Stimulated activated CD4-positive, alpha-beta T cell treated with anti-CD3 and anti-CD28 coated beads, TNF-alpha, amount 100 ng/mL, for 1 hour (primary cell): ENCODE measurements at places on chromosomes 7 and 10.

GRCh38 chr7:28615091-28615490, 202.8 kb downstream of the CREB5 start:
- no peak for DNase-seq

- DNase-seq = no peak
These were observed 957.2 kb downstream of the PCDH15 start for GRCh38 chr10:53843736-53844362.

DNA sequence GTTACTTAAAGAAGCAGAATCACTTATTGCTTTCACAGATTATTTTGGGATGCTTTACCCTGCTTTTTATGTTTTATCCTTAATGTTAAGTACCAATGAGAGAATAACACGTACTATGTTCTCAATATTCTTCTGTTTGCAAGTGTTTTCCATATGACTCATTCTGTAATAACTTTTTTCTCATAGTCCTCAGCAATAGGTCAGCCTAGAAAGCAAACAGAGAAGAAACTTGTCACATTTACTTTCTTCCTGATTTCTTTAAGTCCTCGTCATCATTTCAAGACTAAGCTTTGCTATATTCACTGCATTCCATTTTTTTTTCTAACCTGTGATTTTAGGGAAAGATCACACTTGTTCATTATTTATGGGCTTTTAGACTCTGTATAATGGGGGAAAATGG, 6.8 kb upstream of the AGR2 start:
- no peak for DNase-seq

DNA sequence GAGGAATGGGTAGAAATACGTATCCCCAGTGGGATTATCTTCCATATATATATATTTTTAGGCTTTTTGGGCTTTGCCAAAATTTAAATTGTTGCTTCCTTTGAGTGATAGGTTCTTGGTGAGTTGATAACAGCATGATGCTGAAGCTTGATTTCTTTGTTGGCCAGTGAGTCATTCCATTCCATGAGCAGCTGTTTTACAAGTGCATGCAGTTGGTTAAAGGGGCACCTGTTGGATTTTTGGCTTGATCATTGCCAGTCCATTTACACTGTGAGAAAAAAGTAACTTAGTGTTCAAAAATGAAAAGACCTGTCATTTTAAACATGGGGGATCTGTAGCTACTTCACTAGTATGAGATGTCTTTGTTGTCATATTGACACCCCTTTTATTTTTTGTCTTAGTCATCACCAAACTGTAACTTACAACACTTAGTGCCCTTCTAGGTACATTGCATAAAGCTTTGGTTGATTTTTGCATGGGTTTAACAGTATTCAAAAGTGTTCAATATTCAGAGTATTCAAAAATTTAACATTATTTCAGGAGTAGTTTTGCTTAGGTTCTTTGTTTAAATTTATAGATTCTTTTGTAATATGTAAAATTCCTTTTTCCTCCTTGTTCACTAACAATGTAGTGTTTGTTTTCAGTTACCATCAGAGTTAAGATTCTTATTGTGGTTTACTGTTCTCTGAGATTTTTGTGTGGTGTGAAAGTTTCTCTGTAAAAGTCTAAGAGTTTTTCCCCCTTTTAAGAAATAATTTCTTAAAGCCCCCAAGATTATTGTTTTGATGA, 8.8 kb downstream of the AKAP9 start:
- DNase-seq = no peak

DNA sequence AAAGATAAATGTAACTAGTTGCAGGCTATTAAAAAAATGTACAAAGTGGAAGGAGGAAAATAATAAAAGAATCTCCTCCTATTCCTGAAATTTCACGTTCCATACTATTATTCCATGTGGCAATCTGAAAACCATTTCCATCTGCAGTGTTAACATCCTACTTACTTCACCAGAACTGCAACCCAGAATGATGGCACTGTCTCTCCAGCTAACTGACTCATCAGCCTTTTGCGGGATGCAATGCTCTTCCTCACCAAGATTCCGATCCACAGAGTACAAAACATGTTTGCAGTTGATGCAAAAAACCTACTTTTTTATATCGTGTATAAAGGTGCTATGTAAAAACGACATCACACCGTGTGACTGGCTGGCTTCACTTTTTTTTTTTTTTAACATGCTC, 50.8 kb downstream of the ESYT2 start:
- DNase-seq = no peak

DNA sequence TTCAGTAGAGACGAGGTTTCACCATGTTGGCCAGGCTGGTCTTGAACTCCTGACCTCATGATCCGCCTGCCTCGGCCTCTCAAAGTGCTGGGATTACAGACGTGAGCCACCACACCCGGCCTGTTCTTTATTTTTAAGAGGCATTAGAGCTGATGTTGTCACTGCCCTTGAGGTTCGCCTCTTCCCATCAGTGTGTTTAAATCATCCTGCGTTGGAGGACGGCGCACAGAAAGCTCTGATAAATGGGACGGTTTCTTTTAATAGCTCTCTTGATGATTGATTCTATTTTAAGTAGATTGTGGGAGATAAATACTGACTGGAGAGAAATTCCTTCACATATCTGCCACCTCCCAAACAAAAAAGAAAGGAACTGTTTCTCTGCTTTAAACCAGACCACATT, 29.0 kb downstream of the UPP1 start:
- DNase-seq = no peak

DNA sequence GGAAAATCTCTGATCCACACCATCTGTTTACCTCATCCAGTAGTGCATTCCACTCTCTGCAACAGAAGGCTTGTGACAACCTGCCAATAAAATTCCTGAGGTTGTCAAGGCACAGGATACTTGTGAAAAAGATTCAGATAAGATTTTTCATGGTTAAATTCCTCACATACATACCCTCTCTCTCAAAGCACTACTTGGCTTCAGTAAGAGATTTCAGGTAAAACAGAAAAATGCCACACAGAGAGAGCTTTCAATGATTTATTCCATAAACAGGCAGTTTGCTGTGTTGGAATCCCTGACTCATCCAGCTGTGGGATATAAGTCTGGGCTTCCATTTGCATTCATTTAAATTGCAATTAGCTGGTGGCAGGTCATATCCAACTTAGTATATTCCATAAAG, 99.7 kb upstream of the CAV2 start:
- no peak for DNase-seq

- DNase-seq = no peak
These were observed 146.1 kb downstream of the VPS50 start for GRCh38 chr7:93378131-93378760.

GRCh38 chr10:99489271-99489670, 43.5 kb upstream of the NKX2-3 start:
- no peak for DNase-seq

- DNase-seq = no peak
These were observed 84.7 kb upstream of the C1QL3 start for GRCh38 chr10:16606421-16606820.

DNA sequence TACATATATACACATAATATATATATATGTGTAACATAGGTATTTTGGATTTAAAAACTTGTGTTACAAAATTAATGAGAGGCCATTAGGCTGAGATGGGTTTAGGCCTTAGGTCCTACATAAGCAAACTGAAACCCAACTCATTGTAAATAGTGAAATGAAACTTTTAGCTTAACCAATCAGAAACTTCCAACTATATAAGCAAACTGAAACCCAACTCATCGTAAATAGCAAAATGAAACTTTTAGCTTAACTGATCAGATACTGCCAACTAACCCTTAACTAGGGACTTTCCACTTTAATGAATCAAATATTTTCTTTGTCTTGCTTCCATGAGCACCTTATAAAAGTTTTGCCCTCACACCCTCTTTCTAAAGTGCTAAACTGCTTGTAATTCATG, 17.3 kb upstream of the SAMD9L start:
- DNase-seq = no peak

DNA sequence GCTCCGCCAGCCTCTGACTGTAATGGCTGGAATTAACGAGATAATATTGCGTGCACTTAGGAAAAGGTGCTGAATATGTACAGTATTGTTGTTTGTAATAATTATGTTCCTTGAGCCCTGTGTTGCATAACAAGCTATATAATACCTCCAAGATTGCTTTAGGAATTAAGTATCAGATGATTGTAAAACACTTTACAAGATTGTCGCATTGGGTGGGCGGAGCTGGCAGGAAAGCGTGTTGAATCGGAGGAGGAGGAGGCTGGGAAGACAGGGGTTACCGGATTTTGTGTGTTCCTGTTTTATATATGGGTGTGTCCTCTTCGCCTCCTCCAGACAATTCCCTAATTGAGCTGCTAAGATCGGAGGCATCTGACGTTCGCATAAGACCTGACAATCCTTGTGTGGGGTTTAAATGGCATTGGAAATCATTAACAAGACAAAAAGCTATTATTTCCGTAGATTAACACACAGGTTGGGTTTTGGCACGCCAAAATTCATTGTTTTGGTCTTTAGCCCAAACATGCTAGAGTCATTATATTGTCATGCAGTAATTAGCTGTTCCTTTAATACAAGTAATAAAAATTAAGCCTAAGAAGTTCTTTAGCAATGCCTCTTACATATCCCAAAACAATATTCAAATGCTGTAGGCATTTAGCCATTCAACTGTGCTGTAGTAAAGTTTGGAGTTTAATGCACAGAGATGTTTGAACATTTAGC, 192.9 kb upstream of the SH2B2 start:
- DNase-seq = no peak

DNA sequence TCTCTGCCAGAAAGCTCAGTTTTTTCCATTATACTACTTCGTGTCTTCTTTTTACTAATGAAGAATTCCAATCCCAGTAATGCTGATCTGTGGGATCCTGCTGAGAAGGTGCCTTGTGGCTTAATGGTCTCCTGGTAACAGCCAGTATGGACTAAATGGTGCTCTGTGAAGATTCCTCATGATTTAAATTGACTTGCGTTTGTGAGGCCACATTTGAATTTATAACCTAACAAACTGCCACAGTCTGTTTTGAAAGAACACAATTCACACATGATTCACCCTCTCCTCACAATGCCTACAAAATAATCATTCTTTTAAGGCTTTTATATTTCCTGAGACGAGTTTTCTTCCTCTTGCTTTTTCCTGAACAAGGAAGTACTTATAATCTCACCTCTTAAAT, 140.0 kb downstream of the MBL2 start:
- DNase-seq = no peak

GRCh38 chr7:96344236-96344635, 22.3 kb upstream of the SLC25A13 start:
- no peak for DNase-seq

DNA sequence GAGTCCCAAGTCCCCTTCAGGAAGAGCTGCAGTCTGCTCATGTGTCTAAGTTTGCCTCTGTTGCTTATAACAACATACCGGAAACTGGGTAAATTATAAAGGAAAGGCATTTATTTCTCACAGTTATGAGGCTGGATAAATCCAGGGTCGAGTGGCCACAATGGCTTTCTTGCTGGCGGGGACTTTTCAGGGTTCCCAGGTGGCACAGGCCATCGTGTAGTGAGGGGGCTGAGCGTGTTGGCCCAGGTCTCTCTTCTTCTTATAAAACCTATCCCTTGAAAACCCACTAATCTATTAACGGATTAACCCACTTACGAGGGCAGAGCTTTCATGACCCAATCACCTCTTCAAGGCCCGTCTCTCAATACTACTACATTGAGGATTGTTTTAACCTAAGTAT, 8.7 kb downstream of the VIPR2 start:
- DNase-seq = no peak

- DNase-seq = no peak
These were observed 28.6 kb upstream of the INSIG1 start for GRCh38 chr7:155268921-155269650.

DNA sequence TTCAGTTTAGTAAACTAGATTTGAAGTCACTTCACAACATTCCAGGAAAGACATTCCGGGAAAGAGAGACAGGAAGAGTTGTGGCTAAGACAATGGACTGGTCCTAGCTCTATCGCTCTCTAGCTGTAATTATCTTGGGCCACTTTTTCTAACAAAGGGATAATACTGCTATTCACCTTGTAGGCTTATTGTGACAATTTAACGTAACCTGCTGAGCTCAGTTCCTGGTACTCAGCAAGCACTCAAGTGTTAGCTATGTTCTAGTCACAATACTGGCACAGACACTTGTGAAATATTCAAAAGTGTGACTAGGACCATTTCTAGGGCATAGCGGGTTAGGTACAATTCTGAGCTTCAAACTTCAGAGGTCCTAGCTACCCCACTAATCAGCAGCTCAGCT, 12.0 kb upstream of the NRCAM start:
- DNase-seq = no peak

GRCh38 chr7:139946533-139946932, 116.2 kb downstream of the PARP12 start:
- DNase-seq = no peak

GRCh38 chr10:76946270-76946669, 691.3 kb downstream of the KCNMA1 start:
- no peak for DNase-seq

DNA sequence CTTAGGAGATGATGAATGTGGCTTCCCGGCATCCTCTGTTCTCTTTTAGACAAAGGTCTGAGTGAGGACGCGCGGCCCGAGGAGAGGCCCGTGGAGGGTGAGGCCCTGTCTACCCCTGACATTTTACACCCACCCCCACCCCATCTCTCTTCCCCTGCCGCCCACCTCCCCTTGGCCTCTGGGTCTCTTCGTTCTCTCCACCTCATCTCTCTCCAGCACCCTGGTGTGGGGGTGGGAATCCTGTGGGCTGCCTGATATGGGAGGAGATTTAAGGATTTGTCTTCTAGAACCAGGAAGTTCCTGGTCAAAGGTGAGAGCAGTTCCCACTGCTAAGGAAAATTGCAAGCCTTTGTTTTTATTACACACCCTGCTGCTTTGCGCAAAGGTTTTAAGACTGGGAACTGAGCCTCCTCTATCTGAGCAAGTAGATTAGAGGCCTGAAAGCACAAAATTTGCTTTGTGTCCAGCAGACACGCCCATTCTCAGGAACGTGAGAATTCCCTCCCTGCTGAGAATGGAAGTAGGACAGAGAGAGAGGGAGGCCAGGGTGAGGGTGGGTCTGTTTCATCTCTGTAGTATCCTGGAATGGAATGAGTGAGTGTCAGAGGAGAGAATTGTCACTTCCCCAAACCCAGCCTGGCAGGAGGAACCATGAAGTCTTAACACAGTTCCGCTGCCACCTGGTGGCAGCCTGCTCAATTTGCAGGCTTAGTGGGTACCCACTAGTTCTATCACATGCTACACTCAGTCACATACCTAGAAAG, 91.2 kb downstream of the GTF2IRD1 start:
- DNase-seq = no peak

- no peak for DNase-seq
These were observed 85.2 kb downstream of the MYL10 start for GRCh38 chr7:101543846-101544245.

GRCh38 chr10:3287572-3288445, 115.2 kb upstream of the PITRM1 start:
- no peak for DNase-seq
